Dorsolateral prefrontal cortex (tissue), 122 donors: ENCODE measurements at places on chromosomes 1 and 21.

DNA sequence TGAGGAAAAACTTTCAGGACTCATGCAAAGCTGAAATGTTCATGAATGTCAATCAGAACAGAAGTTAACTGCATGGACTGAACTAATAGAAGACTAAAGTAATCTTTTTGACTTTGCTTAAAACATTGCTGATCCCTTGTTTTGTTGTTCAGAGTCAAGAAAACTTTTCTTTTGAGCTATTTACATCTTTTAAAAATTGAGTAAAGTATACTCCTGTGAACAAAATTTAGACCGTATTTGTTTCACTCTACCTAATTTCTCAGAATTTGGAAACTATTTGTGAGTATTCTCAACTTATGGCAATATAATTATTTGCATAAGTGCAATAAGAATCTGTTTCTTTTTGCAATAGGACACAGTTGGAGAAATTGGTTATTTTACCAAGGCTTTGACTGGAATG lies 41.1 kb downstream of the INPP5B start:
- DNase-seq = no peak

DNA sequence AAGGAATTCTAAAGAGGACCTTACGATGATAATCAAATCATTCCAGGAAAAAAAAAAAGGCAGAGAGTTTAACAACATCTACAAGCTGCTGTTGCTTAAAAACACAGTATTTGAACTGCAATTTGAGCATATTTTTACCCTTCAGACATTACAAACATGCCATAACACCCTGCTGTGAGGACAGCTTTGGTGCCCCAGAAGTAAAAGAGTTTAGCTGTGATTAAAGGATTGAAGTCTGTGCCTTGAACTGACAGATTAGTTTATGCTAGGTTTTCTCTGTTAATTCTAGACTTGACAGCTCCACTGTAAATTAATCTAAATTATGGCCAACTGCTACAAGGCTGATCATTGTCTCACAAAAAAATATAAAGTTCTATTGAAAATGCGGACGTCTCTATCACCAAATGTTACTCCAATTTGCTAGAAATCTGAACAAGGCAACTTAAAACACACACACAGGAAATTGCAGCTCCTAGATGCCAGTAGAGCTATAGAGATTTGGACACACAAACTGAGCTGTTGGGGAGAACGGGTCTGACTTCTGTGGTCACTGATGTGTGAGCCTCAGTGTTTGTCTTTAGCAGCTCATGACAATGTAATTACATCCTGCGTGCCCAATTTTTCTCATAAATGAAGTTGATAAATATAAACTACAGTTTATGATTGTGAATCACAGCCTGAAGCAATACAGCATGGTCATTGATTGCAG lies 217.9 kb downstream of the NTNG1 start:
- no peak for DNase-seq

- DNase-seq = no peak
These were observed 8.1 kb upstream of the COA7 start for GRCh38 chr1:52706136-52706670.

DNA sequence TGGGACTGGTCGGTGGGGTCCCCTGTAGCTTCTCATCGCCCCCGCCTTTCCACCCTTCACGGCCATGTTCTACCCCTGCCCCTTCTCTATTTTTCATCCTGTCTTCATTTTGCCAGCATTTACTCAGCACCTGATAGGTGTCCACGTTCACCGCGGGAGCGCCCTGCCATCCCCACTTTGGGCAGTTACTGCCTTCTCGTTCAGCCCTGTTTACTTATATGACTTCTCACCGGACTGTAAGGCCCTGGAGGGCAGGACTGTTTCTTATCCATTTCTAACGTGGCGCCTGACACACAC lies 380 bp downstream of the MFN2 start:
- no peak for DNase-seq

- DNase-seq = no peak
These were observed 710 bp upstream of the PALMD start for GRCh38 chr1:99645203-99645602.

GRCh38 chr1:29878501-29878900 lies 642.2 kb downstream of the PTPRU start:
- DNase-seq = no peak
